ENCODE measurements at places on chromosomes 13 and 19.

DNA sequence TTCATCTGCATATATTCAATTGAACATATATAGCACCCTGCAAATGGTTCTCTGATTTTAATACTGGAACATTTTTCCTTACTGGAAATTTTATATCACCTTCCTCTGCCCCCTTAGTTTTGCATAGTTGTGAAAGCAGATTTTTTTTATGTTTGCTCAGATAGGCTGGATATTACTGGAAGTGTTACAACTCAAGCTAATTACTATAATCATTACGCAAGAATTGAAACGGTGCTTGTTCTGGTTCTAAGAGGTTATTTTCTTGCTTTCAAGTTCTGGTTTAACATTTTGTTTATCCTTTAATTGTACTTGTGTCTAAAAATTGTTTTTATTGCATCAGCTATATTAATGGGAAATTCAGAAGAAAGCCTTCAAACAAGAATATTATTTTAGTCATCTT is 95.6 kb upstream of the MYO16 start:
- DNase-seq: no peak

- DNase-seq: no peak
These were observed 27.7 kb downstream of the ZNF101 start for GRCh38 chr19:19696386-19696785.

GRCh38 chr19:38227287-38228004 is 3.4 kb upstream of the DPF1 start:
- DNase-seq: no peak

- peak; percentile 83 for DNase-seq
These were observed 30.0 kb upstream of the TPT1 start for GRCh38 chr13:45370922-45371406.

DNA sequence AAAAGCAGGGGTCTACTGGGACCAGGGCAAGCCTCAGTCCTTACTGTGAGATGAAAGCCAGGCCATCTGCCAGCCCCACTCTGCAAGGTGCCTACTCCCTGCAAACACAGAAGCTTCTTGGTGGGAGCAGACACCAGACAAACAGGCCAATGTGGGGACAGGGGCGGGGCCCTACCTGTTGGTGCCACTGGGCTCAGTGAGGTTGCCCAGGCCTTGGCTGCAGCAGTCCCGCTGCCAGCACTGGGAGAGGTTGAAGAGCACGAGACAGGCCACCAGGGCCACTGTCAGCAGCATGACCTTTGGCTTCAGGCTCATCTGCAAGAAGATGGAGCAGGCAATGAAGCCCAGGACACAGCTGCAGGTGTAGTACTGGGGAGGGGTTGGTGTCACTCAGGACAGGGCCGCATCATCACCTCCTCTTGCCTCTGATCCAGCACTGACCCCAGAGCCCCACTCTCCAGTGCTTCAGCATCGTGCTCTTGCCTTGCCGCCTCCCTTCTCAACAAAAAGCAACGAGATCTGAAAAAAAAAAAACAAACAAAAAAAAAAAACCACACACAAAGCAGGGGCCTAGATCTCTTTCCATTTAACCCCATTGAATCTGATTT is 72.6 kb downstream of the NBEA start:
- no peak for DNase-seq

GRCh38 chr19:29590278-29590677 is 15.8 kb upstream of the POP4 start:
- no peak for DNase-seq
